ENCODE measurements at places on chromosomes 13 and 19. TPM values are rescaled to one million over a fixed set of nuclear protein-coding genes. Genes with fewer than 3 reads are reported as not detected.

CPB2 gene
- total RNA-seq: not detected

DNA sequence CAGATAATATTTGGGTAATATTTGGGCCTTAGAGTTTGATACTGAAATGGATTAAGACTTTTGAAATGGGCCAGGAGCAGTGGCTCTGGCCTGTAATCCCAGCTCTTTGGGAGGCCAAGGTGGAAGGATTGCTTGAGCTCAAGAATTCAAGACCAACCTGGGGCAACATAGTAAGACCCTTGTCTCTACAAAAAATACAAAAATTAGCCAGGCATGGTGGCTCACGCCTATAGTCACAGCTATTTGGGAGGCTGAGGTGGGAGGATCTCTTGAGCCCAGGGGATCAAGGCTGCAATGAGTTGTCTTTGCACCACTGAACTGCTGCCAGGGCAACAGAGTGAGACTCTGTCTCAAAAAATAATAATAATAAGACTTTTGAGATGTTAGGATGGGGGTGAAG lies 926 bp upstream of the ZNF836 start:
- no peak for DNase-seq

SLITRK5 gene
- total RNA-seq: 0.07 TPM

DNA sequence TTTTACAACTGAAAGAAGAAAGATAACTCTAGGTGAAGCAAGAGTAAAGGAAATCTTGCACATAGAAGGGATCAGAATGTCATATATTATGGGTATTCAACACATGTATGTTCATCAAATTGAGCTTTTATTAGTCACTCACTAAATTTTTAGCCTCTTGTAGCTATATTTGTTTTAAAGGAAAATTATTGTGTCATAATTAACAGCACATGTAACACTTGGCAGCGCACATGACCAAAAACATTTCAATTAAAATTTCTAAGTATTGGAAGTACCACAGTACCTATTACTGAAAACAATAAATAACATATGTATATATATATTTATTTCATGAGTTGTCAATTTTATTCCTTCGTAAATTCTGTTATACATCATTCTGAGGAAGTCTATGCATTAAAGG lies 2800.4 kb downstream of the PCDH9 start:
- no peak for DNase-seq

- no peak for DNase-seq
These were observed 104.0 kb downstream of the MYCBP2 start for GRCh38 chr13:77222909-77223308.

DNA sequence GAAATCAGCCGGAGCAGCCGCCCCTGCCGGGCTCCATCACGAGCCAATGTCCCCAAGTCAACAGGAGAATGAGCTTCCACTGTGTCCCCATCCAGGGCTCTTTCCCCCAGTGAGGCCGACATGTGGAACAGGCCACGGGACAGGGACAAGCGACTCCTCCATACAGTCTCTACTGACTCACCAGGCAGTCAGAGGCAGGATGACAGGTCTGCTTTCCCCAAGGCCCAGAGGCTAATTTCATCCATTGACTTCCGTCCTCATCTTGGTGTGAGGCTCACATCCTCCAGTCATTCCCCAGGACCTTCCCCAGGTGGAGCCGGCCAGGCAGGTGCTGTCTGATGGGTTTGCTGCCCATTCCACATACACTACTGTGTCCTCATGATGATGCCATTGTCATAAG lies 3.5 kb downstream of the CEACAM6 start:
- no peak for DNase-seq

DNA sequence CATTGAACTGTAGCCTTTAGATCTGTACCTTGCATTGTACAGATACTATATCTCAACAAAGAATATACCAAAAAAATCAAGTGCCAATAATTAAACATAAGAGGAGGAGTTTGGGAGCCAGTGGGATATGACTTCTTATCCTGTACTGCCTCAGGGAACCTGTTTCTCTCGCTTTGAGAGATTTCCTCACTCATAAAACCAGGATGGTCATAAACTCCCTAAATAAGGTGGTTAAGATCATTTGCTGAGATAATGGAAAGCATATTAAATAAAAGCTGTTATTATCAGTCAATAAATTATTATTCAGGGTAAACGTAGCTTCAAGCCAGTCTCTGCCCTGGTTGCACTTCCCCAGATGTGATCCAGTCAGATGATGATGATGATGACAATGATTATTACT lies 17.0 kb downstream of the OPA3 start:
- no peak for DNase-seq

SPACA7 gene
- total RNA-seq: not detected

- DNase-seq: no peak
These were observed 59.8 kb downstream of the SPACA7 start for GRCh38 chr13:112435973-112436372.

PCDH8 gene
- 0.42 TPM for total RNA-seq

ACER1 gene
- total RNA-seq: not detected

DNA sequence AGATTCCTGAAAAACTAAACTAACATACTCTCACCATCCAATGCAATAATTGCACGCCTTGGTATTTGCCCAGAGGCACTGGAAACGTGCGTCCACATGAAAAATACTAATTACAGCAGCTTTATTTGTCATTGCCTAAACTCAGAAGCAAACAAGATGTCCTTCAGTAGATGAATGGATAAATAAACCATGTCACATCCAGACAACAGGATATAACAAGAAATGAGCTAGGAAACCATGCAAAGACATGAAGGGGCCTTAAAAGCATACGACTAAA lies 25.0 kb downstream of the ELL start:
- no peak for DNase-seq

GRCh38 chr13:31043957-31044356 lies 111.5 kb downstream of the TEX26 start:
- DNase-seq: no peak

GRCh38 chr13:49441846-49442245 lies 2.0 kb downstream of the CAB39L start:
- no peak for DNase-seq

GRCh38 chr19:18021121-18021755 lies 13.3 kb downstream of the ARRDC2 start:
- no peak for DNase-seq

DNA sequence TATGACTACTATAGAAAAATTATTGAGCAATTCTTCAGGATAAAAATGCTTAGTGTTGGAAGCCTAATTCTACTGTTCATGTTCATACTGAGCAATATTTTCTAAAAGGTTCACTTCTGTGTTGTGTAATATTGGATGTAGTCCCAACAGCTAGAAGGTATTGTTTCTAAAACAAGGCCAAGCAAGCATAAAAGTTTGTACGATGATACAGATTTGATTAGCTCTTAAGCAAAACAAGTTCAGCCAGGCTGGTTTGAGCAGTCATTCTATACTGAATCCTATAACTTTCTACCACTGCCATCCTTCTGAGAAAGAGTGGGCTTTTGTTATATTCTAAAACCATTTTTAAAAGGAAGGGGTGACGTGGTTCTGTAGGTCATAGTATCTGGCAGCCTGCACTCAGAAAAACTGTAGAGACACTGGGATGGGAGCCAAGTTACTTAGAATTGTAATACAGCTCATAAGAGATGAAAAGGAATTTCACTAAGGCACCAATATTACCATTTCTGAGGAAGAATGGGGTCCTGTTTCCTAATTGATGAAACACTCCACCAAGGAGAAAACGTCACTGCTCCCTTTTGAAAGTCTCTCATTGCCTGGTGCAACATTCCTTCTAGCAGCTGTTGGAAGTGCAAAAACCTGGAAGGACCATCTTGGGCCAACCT lies 275.0 kb upstream of the DACH1 start:
- DNase-seq: no peak

DNA sequence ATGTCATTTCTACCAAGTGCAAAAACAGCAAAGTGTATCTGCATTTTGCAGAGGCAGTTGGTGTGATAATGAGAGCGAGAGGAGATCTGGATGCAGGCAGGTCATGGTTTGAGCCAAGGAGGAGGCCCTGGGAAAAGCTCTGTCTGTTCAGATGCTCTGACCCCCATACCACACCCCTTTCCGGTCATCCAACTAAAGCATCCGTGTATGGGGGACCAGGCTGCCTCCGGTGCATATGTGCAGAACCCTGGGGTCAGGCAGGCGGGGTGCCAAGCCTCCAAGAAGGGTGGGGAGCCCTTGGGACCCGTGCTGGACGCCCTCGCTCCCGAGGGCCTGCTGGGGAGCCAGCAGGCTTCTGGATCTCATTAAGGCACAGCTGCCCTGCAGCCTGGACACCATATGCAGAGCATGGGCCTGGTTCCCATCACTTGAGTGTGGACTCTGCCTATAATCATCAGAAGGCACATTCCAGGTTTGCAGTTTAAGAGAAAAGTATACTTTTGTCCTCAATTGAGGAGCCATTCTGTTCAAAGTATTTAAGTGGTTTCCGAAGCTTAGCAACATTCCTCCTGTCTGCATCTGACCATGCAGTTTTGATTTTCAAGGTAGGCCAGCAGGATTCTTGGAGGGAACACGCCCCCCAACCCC lies 56.1 kb downstream of the ALOX5AP start:
- DNase-seq: no peak
